Activated T-helper 1 cell treated with Interleukin-2 at 50 U/mL for 16 hours (primary cell): ENCODE measurements at places on chromosomes 12 and 14.

- DNase-seq, result no peak
Observed at GRCh38 chr14:95484296-95484695, 32.2 kb downstream of the SYNE3 start.

DNA sequence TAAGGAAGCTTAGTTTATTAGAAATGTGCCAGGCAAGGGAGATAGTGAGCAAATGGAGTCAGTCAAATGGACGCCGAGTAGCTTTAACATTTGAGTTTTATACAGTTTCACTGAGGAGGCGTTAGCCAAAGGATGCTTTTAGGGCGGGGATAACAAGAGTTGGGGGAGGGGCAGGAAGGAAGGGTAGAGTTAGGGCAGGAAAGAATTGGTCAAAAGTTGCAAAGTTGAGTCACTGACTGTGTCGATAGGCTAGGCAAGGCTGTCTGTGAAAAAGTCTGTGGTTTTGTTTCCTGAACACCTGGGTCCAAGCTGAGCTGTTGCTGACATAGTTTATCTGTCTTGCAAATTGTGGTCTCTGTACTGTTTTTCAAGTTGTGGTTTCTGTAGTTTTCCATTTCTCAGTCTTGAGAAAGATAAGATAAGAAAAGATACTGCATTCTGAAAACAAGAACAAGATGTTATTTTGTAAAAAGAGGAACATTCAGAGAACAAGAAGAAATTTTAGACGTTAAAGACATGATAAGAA is 62.6 kb upstream of the RESF1 start:
- peak; percentile 59 for DNase-seq

DNA sequence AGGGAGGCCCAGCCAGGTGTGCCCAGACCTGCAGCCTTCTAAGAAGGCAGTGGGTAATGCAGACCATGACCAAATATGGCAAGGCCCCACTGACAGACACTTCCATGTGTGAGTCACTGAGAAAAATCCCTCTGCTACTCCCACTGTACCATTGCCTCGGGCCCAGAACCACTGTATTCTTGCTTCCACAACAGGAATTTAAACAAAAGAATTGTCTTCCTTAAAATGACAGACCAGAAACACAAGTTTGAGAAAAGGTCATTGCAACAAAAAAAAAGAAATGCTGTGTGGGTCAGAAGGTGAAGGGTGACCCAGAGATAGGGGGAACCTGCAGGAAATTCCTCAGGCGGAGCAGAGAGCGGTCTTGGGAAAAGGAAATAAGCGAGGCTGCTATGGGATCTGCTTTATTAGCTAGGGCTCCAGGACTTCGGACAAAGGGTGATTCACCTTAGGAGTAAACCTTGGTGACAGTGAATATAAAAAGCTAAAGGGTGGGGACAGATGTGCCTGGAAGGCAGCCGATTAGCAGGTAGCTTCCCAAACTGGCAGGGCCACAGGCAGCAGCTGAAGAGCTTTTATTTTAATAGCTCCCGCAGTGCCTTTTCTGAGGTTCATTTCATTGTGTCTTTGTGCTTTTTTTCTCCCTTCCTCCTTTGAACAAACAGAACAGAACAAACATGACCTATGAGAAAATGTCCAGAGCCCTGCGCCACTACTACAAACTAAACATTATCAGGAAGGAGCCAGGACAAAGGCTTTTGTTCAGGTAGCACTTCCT is 185.3 kb upstream of the BCL2L14 start:
- DNase-seq, result no peak

GRCh38 chr12:130198026-130198662 is 35.9 kb downstream of the FZD10 start:
- DNase-seq, result no peak

DNA sequence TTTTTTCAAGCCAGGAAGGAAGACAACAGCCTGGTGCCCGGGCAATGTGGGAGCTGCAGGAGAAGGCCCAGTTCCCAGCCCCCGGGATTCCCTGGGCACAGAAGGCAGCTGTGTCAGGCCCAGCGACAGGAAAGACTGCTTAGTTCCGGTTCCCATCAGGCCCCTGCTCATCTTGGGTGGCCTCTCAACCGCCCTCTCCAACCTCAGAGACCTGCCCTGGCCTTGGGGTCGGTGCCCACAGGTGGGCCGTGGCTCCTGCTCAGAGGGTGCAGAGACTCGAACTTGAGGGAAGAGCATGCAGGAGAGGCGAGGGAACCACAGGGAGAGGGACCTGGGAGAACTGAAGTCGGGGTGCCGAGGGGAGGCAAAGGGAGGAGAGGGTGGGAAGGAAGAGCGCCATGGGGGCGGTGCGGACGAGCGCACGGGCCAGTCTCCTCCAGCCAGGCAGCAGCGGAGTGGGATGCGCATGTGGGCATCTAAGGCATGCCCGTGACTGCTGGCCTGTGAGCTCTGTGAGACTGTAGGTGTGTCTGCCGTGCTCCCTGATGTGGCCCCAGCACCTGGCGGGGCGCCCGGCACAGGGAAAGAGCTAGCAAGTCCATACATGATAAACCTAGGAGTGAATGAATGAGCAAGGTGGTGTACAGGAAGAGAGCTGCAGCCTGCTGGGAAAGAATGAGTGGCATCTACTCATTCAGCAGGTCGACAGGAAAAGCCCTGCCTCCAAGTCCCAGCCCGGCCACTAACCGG is 42.7 kb downstream of the SSH1 start:
- no peak for DNase-seq

DNA sequence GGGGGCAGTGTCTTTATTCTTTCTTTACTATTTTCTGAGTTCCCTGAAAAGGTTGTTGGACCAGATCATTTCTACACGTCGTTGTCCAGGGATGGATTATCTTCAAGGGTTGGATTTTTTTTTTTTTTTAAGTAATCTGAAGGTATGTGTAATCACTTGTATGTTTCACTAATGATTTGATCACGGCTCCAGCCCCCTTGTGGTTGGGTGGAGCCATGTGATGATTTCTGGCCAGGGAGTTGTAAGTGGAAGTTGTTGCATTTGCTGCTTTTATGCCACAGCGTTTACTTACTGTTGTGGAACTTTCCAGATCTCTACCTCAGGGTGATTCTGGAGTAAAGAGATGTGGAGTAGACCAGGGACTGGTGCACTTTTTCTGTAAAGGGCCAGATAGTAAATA is 390.3 kb downstream of the AACS start:
- DNase-seq, result no peak

GRCh38 chr14:67059596-67059995 is 129.6 kb upstream of the GARIN2 start:
- DNase-seq, result no peak

- no peak for DNase-seq
Observed at GRCh38 chr14:23881282-23881681, 72.3 kb upstream of the DHRS4 start.

DNA sequence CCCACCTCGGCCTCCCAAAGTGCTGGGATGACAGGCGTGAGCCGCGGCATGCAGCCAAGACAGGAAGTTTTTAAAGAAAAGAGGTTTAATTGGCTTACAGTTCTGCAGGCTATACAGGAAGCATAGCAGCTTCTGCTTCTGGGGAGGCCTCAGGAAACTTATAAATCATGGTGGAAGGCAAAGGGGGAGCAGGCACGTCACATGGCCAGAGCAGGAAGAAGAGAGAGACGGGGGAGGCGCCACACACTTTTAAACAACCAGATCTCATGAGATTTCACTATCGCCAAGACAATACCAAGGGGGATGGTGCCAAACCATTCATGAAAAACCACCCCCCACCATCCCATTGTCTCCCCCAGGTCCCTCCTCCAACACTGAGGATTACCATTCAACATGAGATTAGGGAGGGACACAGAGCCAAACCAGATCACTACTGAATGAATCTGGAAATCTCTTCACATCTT is 14.1 kb downstream of the CCDC63 start:
- no peak for DNase-seq

- DNase-seq, result no peak
Observed at GRCh38 chr14:58574623-58575022, 63.1 kb upstream of the DACT1 start.

- no peak for DNase-seq
Observed at GRCh38 chr14:29649170-29649569, 278.5 kb downstream of the PRKD1 start.

DNA sequence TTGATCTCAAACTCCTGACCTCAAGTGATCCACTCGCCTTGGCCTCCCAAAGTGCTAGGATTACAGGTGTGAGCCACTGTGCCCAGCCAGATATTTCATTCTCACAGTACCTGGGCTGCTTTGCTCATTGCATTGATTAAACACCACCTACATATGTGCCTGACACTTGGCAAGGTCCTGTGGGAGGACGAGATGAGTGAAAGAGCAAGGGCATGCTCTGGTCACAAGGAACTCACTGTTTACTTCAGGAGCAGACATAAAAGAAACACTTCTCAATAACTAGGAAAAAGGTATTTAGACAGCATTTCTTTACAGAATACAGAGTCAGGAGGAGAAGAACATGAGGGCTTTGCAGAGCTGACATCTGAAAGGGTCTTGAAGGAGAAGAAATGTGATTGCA is 91.7 kb downstream of the TMCC3 start:
- no peak for DNase-seq

DNA sequence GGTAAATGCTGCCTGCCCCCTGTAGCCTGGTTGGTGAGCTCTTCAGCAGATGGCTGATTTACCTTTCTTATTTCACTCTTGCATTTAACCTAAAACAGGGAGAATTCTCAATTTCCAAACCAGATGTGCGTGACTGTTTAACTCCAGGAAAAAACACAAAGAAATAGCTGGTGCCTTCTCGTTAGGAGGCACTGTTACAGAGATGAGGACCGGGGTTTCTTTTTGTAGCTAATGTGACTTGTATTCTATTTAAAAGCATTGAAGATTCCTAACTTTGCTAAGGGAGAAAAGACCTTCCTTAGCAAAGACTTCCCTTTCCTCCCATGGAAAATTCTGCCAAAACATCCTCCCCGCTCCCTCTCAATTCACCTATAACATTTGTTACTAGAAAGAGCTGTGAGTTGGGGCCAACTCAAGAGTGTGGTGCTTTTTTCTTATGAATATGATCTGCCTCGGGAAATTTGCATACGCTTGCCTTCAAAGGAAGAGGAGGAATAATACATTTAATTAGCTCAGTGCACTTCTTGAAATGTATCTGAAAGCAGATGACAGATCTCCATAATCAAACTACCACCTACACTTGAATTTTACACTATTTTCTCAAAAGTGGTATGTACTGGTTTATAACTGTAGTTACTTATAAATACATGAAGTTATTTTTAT is 102.0 kb upstream of the ARID2 start:
- no peak for DNase-seq

DNA sequence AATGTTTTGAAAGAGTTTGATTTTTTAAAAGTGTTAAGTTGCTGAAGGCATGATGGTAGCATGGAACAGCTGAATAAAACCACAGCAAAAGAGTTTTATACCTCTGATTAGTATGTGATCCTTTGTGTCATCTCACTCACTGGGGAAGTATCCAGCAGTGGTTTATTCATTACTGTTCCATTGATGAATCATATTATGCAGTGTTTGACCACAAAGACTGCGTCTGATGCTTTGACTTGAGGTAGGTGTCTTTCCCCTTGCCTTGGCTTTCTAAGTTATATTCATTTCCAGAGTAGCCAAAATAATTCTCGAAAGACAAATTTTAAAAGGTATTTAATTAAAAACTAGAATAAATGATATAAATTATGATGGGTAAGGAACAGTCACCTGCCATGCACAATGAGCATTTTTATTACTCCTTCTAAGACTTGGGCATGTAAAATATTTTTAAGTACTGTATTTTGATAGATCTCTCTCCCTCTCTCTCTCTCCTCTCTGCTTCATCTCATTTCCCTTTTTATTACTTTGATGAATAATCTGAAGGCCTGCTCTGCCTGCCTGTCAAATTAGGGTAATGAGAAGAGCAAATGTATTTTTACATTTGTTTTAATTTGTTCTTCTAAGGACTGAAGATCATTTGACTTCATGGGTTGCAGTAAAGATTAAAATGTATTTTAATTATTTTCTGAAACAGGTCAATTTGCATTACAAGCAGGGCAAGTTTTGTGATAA is 164.9 kb downstream of the NAV3 start:
- DNase-seq, result no peak

DNA sequence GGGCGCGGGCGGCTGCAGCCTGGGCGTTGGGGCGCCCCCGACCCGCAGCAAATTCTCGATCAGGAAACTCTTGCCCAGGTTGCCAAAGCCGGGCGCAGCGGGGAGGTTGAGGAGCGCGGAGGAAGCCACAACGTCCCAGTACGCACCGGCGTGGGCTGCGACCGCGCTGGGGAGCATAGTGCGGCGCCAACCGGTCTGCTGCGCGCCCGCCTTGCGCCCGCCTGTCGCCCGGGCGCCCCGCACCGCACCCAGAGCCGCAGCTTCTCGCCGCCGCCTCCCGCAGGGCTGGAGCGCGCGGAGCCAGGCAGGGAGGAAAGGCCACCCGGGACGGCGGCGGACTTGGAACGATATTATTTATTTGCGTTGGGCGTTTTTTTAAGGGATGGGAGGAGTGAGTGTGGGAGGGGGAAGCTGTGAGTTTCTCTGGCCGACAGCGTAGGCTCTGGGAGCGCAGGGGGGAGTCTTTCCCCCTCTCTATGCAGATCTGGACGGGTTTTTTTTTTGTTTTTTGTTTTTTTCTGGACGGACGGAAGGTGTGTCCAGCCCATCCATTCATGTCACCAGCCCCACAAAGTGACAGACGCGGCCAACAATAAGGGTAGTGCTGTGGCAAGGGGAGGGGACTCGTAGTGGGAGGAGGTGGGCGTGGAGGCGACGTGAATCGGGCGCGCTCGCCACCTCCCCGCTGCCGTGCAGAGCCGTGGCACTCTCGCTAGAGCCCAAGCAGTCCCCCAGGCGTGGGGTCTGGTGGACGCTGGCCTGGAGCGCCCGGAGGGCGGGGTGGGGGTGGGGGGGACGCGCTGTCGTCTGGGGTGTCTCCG is at the start of gene DBX2:
TSS of gene DBX2 (minus strand) at position 349 of the 821 bp plus-strand sequence. CDS start at position 177, 172 bp downstream.
- no peak for DNase-seq

DNA sequence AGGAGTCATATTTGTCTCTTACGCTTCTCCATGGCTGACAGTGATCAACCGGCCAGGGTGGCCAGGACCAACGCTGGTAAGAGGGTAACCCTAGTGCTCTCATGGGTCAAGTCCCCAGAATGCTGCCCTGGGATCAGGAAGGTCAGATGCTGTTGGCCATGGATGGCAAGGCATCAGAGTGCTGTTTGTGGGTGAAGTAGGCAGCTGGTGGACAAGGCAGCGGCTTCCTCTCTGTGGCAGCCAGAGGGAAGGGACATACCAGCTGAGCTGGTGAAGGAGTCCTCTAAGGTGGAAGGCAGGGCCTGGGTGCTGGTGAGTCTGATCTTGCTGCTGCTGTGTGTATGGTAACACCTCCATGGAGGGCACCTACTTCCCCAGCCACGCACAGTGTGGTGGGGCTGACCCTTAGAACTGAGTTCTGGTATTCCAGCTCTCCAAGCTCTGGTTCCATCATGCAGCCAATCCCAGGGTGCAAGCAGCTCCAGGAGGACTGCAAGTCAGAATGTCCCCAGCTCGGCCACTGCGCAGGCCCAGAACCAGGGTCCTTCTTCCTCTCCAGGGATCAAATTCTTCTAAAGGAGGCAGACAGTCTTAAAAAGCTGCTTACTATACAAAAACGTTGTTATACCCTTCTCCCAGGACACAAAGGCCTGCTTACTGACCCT is 13.4 kb upstream of the SMOC1 start:
- no peak for DNase-seq
